CD4-positive, alpha-beta T cell treated with Interferon gamma for 1 hour (primary cell): ENCODE measurements at places on chromosomes 6 and 20.

- DNase-seq: no peak
Measured at GRCh38 chr6:52929321-52930164, 20.0 kb upstream of the GSTA3 start.

DNA sequence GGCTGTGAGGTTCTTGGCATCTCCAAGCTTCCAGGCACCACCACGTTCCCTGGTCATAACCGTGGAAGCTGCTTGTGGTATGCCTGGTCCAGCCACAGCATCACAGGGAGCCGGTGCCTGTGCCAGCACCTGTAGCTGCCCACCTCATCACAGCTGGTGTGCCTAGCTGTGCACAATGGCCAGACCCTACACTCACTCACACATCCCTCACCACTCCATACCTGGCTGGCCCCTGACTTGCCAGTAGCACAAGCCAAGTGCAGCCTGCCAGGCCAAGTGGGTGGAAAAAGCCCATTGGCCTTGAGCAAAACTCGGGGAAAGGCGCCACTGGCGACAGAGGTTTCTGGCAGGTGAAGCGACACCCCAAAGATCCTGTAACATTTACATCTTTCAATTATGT, 192.3 kb upstream of the MANEA start:
- no peak for DNase-seq

- DNase-seq: no peak
Measured at GRCh38 chr6:132666118-132666517, 7.1 kb upstream of the TAAR1 start.

- no peak for DNase-seq
Measured at GRCh38 chr6:168239044-168239773, 80.4 kb downstream of the DACT2 start.

DNA sequence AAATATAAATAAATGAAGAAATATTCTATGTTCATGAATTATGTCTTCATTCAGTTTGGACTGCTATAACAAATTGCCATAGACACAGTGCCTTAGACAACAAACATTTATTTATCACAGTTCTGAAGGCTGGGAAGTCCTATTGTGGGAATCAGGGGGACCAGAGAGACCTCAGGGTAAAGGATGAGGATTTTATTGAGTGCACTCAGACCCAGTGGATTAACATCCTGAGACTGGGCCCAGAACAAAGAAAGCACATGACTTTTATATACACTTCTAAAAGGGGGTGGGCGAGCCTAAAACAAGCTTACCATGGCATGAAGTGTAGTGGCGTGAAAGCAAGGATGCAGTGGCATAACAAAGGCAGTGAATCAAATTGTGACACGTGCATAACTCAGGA, 26.9 kb upstream of the CBLN4 start:
- DNase-seq: no peak

DNA sequence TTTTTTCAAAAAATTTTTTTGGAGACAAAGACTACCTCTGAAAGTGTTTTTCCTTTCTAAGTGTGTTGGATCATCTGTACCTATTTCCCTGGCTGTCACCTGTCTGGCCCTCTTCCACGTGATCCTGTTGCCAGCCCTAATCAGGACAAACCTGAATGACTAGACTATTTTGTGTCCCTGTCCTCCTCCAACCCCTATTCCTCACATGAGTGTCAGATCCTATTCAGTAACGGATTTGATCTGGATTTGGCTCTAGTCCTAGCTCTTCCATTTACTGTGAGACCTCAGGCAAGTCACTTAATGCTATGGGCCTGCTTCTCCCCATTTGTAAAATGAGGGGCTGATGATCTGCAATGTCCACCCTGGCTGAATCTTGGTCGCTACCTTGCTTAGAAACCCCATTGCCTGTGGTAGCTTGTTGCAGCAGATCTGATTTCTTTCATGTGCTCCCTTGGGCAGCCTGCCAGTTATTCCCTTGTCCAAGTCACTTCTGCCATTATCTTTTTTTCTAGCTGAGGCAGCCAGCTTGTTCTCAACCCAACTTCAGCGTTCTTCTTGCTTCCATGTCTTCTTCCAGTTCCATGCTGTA, 4.8 kb downstream of the PHF20 start:
- DNase-seq: no peak

- no peak for DNase-seq
Measured at GRCh38 chr20:58241766-58242465, 13.5 kb upstream of the ANKRD60 start.

- no peak for DNase-seq
Measured at GRCh38 chr6:19160081-19160730, 677.0 kb upstream of the ID4 start.

- no peak for DNase-seq
Measured at GRCh38 chr6:105988812-105989577, 97.1 kb upstream of the PRDM1 start.

GRCh38 chr20:1266167-1266973, at the start of gene SNPH:
Gene SNPH (plus strand): TSS chr20:1266294. CDS start chr20:1296240, 29,946 bp downstream.
- DNase-seq: peak; percentile 75

DNA sequence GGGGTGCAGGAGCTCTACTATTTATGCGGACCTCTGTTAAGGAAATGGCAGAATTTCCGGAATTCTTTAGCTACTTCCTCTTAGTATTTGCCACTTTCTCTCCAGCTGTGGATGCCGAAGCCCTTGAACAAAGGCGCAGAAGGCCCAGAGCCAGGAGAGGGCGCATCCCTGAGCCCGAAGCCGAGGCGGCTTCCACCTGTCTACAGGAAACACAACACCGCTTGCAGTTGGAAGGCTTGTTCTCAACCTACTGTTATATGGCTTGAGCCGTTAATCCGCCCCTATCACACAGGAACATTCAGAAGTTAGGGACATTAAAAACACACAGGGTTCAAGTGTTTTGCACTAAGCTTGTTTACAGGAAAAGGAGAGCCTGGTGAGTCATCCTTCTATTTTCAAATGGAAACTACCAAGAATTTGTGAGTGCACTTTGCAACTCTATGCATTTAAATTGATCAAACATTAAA, 417.1 kb downstream of the BCKDHB start:
- DNase-seq: no peak

- peak; percentile 73 for DNase-seq
Measured at GRCh38 chr20:37270576-37271420, 9.2 kb upstream of the GHRH start.

- DNase-seq: no peak
Measured at GRCh38 chr6:12842114-12842513, 125.5 kb downstream of the PHACTR1 start.

DNA sequence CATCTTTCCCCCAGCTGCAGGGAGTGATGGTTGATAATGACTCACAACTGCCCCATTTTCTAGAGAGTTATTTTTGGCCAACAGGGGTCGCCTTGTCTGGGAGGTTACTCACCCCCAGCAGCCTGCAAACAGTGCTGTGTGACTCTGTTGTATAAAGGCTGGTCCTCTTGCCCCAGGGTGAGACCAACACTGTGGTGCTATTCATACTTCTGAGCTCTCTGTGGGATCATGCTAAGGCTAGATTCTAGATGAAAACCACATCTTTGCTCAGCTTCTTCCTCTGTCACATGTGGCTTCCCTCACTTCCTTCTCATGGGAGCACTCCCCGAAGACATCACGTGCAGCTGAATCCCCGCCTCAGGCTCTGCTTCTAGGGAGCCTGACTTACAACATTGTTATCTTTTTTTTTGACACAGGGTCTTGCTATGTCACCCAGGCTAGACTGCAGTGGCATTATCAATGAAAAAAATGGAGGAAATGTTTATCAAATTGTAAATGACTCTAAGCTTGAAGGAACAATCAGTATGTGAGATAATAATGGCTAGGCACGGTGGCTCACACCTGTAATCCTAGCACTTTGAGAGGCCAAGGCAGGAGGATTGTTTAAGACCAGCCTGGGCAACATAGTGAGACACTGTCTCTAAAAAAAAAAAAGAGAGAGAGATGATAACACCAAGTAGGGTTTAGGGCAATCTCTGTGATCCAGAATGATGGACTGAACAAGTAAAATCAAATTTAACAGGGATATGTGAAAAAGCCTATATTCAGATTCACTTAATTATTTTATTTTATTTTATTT, 55.7 kb upstream of the SLC23A2 start:
- peak; percentile 76 for DNase-seq

DNA sequence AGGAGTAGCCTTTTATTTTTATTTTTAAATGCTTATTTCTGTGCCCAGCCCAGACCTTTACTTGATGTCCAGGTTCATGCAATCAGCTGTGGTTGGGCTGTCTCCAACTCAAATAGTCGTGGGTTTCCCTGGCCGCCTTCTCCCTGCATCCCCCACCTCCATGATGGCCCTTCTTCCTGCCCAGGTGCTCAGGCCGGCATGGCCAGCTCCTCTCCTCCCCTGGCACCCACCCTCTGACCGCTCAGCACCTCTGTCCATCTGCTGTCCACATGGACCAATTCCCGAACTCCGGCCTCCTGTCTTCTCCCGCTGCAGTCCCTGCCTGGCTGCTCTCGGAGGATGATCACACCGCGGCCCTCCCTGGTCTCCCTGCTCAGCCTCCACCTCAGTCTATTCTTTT, 81.2 kb upstream of the SULF2 start:
- DNase-seq: no peak

GRCh38 chr6:19336579-19336978, 500.6 kb upstream of the ID4 start:
- DNase-seq: no peak

DNA sequence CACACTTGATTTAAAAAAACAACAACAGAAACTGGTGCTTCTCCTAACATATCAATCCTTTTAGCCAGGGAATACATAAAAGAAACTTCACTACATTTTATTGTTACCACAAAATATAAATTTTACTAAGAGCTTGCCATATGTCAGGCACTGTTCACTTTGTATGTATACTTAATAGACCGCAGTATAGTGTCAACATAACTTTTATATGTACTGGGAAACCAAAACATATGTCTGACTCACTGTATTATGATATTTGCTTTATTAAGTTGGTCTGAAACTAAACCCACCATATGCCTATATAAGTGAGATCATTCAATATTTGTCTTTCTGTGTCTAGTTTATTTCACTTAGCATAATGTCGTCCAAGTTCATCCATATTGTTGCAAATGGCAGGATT, 108.4 kb downstream of the KLHL32 start:
- DNase-seq: no peak

GRCh38 chr6:123909989-123910388, 106.3 kb downstream of the NKAIN2 start:
- DNase-seq: no peak

DNA sequence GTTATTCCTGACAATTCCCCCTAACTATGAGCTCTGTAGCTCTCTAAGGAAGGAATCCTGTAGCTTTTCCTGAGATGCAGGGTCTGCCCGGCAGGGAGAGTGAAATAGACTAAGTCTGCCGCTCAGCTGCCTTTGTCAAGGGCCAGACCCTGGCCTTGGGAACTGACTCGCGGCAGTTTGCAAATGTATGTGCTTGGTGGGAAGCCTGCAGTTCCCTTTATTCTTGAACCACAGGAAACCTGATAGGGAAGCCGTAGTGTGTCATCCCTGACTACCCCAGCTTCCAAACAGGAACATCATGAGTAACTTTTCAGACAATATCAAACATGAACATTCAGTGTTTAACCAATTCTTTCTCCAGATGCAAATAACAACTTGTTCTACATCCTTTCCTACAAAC, 78.7 kb upstream of the IFNGR1 start:
- no peak for DNase-seq

DNA sequence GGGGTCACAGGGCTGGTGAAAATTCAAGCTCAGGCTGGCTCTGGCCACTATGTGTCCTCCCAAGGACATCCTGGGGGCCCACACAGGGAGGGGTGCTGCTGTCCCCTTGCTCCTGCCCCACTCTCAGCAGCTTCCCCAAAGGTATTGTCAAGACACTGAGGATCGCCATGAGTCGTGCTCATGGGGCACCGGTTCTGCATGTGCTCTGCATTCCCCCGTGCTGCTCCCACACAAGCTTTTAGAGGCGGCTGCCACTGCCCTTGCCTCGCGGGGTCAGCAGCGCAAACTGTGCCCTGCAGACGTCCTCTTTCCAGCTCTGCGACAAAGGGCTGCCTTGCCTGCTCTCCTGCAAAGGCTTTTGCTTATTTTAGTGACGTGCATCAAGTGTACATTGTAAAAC, 179.8 kb downstream of the ERMARD start:
- no peak for DNase-seq

- no peak for DNase-seq
Measured at GRCh38 chr20:16158976-16159286, 414.3 kb downstream of the KIF16B start.

DNA sequence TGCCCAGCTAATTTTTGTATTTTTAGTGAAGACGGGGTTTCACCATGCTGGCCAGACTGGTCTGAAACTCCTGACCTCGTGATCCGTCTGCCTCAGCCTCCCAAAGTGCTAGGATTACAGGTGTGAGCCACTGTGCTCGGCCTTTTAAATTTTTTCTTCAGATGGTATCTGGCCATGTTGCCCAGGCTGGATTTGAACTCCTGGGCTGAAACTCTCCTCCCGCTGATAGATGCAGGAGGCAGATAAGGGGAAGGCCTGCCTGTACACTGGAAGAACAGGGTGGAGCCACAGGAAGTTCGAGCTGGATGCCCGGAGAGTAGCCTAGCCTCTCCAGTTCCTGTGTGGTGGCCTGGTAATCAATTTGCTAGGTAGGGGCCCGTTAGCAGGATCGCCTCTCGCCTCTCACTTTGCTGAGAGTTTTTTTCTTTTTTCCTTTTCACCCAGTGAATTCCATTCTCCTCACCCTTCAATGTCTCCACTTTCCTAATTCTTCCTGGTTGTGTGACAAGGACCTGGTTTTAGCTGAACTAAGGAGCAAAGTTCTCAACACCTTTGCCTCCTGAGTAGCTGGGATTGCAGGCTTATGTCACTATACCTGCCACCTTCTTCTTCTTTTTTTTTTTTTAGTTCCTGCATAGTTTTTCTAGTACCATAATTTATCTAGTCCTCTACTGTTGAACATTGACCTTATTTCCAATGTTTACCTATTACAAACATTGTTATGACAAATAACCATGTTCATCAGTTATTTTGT, 19.4 kb upstream of the ITCH start:
- no peak for DNase-seq

GRCh38 chr6:15674690-15675386, 12.0 kb upstream of the DTNBP1 start:
- DNase-seq: no peak

- no peak for DNase-seq
Measured at GRCh38 chr6:105587349-105588122, 184.7 kb upstream of the PREP start.

DNA sequence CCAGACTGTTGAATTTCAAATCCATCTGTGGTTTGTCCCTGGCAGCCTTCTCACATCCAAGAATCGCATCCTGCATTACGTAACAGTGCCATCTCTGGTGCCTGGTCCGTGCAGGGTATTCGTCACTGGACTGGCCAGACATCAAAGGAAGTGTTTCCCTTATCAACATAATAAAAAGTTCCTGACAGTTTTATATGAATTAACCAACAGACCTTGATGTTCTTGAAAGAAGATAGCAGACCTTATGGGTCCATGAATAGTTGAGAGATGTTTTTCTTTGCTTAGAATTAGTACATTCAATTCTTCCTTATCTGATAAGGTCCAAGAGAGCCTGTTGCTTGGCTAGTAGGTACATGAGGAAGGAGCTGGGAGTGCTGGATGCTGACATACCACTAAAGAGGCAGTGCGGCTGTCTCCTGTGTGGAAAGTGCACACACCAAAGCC, 77.6 kb downstream of the PHACTR2 start:
- no peak for DNase-seq

GRCh38 chr6:40713002-40713719, 126.0 kb upstream of the LRFN2 start:
- no peak for DNase-seq
